AG04449 (cell line): ENCODE measurements at places on chromosomes 3 and 15.

DNA sequence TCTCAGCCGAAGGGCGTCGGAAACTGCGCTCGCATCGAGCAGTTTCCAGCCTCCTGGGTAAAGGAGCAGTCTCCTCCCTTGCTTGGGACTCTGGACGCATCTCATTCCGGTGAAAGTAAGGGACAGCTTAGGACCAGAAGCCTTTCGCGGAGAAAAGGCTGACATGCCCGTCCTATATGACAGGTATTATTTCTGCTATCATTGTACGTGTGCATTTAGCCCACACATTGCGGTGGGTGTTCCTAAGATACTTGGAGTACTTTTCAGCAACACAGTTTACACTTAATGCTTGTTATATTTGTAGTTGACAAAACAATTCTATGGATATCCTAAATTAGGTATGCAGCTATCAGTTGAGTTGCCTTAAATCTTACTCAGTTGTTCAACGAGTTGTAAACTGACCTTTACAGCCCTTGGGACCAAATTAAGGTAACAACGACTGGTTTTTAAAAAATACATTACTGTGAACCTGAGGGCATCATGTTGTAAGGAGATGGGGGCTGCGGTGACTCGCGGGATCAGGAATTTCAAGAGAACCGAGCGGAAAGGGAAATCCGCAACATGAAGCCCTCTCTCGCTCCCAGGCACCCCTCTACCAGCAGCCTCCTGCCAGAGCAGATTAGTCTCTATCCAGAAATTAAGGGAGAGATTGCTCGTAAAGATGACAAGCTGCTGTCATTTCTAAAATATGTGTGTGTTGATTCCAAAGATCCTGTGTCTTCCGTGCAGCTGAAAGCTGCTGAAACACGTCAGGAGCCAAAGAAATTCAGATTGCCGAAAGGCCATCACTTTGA lies 632 bp upstream of the COPS2 start:
- no peak for DNase-seq

DNA sequence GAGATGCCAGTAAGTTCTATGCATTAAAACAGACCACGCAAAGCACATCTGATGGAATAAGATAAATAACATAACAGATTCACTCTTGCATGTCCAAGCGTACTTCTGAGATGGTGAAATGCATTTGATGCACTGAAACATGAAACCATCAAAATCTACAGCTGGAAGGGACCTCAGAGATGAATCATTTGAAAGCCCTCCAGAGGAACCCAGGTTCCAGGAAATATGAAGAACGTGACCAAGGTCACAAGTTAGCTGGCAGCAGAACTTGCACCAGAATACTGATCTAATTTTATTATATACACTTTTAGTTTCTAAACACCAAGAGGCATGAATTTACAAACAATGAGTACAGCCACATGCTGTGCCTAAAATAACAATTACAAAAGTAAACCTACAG lies 957.1 kb downstream of the FHIT start:
- no peak for DNase-seq

DNA sequence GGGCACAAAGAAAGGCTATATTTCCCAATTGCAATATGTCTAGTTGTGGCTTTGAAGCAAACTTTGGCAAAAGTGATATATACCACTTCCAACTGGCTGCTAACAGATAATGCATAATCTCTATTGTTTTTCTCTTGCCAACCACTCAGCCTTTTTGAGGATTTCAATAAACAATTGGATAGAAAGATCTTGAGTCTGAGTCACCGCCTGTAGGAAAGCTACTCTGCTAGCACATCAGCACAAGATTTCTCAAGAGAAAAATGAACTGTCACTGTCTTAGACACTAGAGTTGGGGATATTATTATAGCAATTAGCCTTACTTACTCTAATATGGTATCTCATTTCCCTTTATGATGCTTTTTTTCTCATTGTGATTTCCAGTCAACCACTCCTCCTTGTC lies 119.7 kb downstream of the SST start:
- no peak for DNase-seq

DNA sequence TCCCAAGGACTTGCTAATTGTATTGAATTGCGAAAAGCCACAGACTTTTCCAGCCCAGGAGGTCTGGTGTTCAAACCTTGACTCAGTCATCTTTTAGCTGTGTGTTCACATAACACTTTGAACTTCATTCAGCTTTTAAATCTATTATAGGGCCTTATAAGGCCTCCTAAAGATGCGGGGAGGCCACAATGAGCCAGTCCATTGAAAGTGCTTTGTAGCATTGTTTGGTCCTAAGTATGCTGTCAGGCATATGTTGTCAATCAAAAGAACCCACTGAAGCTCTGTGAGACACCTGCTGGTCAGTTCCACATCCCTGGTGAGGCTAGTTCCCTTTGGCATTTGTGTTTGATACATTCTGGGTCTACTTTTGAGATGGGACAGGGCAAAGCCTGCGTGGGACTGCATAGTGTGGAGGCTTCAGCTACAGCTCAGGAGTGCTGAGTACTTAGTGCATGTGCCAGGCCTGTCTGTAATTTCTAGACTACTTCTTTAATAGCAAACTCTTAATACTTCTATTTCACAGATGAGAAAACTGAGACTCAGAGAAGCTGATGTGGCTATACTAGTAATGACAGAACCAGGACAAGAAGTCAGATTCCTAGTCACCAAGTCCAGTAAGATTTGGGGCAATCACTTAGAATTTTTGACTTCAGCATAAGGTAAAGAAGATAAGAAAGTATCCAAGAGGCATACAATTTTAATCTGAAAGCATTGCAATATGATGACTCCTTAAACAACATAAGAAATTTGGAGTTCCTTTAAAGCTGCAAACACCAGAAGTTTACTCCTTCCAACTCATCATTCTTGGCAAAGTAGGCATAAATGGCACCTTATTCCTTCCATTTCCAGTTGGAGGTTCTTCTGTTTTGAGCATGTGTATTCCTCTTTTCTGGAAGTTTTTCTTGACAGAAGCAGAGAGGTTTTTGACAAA lies 213.0 kb downstream of the PDCD6IP start:
- DNase-seq: no peak

GRCh38 chr3:180680097-180680430 lies 775 bp upstream of the CCDC39 start:
- DNase-seq: no peak

DNA sequence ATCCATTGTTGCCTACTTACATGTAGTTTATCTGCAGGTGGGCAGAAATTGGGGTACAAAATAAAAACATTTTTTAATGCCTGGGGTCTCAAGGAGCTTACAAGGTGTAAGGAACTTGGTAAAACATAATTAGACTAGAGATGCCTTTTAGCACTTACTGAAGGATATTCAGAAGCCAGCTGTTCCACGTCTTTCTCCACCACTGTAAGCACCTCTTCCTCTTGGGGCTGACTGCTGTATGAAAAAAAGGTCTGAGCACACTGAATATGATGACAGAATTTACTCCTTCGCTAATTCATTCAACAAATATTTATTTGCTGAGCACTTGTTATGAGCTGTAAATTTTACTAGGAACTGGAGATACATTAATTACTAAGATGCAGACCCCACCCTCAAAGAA lies 539.1 kb downstream of the UNC13C start:
- no peak for DNase-seq

DNA sequence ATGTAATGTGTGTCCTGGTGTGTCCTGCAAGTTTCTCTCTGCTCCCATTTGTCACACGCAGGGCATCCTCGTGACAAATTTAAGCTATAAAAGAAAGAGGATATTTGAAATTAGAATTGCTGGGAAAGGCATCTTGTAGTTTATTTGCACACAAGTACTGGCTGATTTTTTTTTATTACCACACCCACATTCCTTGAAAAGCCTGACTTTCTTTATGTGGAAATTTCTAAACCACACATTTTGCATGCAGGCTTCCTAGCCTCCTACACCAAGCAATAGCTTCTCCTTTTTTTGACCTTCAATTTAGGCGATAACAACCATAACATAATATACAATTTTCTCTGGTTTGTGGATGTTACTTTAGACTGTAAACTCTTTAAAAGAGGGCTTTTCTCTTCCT lies 126.1 kb downstream of the SERPINI1 start:
- DNase-seq: no peak

DNA sequence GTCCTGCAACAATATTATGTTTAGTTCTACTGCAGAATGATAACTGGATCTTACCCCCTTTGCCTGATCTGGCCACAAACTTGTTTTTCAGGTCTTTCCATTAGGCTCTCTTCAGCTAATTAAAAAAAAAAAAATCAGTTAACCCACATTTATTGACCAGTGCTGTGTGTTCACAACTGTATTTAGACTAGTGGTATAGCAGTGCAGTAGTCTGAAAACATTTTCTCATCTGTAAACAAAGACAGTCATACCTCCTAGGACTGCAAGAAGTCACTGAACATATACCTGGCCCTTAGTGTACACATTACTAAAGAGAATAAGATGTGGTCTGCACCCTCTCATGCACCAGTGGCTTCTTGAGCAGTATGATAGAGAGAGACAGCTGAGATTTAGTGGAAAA lies 22.5 kb downstream of the LPP start:
- DNase-seq: no peak

DNA sequence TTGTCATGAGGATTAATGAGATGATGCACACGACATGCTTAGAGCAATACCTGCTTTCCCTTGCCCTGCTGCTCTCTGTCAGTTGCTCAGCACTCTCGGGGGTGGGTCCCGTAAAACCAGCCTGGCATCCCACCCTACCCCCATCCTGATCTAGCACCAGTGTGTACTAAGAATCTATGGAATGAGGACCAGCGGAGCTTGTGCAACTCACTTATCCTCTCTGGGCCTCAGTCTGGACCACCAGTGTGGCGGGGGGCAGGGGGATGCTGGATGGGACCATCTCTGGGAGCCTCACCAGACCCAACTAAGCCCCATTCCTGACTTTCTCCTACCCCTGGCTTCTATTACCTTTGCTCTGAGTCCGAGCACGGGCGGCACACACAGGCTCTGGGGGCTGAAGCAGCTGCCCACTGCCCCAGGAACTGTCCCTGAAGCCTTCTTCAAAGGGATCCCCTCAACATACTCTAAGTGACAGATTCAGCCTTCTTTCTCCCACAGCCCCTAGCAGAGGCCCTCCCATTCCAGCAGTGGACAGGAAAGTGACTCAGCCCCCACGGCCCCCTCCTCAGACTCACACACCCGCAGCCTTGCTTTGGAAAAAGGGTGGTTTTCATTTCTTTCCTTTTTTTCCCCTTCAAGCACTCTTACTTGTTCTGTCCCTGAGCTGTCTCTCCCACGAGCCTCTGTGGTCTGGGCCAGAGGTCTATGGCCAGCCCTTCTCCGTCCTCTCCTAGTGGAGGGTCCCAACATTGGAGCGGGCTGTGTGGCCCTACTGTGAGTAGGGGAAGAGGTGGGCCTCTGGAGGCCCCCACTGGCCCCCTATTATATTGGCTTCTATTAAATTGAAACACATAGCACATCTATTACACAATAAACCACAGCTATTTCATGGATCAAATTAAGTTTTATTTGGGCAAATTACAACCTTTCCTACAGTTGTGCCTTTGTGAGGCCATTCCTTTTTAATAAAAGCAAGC lies 100.3 kb downstream of the SMAD6 start:
- DNase-seq: no peak

DNA sequence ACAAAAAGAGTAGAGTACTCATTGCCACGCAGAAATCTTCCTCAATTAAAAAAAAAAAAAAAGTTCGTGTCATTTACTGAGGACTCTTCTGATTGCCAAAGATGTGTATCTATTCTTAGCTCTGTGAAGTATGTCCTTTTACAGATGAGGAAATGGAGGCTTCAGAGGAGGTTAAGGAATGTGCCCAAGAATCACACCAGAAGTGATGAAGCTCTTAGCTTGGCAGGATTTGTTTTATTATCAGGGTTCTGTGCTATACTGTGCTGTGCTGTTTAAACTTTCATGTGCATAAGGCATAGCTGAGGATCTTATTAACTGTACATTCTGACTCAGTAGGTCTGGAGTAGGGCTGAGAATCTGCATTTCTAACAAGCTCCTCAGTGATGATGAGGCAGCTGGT lies 665.2 kb upstream of the ADAMTS9 start:
- peak; percentile 36 for DNase-seq

- DNase-seq: no peak
These were observed 54.5 kb upstream of the GOLGA6B start for GRCh38 chr15:72599855-72600464.

DNA sequence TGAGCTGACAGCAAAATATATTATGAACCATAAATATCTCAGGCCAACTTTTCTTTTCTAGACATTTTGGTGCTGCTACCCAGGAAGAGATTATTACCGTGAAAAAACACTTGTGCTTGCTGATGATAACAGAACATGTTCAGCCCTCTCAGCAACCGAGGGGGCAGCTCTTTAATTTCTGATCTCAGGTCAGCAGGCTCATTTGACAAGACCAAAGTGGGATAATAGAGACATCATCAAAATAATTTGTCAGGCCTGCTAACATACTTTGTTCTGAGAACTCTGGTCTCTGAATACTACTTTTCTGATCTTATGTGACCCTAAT lies 645.9 kb upstream of the KCNMB2 start:
- DNase-seq: no peak
